ENCODE measurements at places on chromosomes 1 and 21. TPM values are rescaled to one million over a fixed set of nuclear protein-coding genes. Genes with fewer than 3 reads are reported as not detected.

Gene SPATA21
- not detected for total RNA-seq

Gene KRTAP7-1
- total RNA-seq = not detected

Gene ASCL5
- total RNA-seq = not detected

Gene DSCAM
- not detected for total RNA-seq

DNA sequence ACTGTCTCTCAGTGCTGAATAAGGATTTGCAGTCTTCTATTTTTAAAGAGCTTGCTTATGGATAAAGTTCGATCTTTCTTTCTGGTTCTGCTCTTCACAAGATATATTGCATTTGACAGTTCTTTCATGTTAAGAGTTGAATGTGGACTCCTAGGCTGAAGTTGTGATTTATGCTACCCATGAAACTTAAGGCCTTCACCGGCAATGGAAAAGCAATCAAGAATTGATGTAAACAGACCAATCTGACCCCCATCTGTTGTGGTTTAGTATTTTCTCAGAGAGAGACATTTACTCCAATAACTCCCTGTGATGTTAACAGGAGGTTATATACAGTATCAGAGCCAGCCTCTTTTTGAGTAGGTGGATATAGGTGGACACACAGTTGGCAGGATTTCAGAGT lies 165.8 kb downstream of the PAPPA2 start:
- no peaks in the 10 kb centered on the region for H3K36me3 ChIP-seq
- no peak overlapping the region for H3K4me3 ChIP-seq
- H3K4me1 ChIP-seq = peaks cover 11% of the 10 kb centered on the region
- no peak overlapping the region for H3K27ac ChIP-seq
- no peaks in the 10 kb centered on the region for H3K27me3 ChIP-seq

GRCh38 chr1:245879091-245879490 lies 628.0 kb downstream of the SMYD3 start:
- peaks cover 5% of the 10 kb centered on the region for H3K36me3 ChIP-seq
- H3K4me1 ChIP-seq = peaks cover 40% of the 10 kb centered on the region
- H3K4me3 ChIP-seq = no peak overlapping the region

GRCh38 chr1:206020393-206021007 lies 3.2 kb downstream of the CTSE start:
- no peaks in the 10 kb centered on the region for H3K4me1 ChIP-seq
- H3K4me3 ChIP-seq = no peak overlapping the region
- no peaks in the 10 kb centered on the region for H3K36me3 ChIP-seq

GRCh38 chr1:25610822-25611630 lies 5.6 kb upstream of the MAN1C1 start:
- no peak for DNase-seq
- H3K27ac ChIP-seq = no peak overlapping the region
- H3K27me3 ChIP-seq = peaks cover 68% of the 10 kb centered on the region
- H3K36me3 ChIP-seq = no peaks in the 10 kb centered on the region
- no peak overlapping the region for H3K4me3 ChIP-seq

DNA sequence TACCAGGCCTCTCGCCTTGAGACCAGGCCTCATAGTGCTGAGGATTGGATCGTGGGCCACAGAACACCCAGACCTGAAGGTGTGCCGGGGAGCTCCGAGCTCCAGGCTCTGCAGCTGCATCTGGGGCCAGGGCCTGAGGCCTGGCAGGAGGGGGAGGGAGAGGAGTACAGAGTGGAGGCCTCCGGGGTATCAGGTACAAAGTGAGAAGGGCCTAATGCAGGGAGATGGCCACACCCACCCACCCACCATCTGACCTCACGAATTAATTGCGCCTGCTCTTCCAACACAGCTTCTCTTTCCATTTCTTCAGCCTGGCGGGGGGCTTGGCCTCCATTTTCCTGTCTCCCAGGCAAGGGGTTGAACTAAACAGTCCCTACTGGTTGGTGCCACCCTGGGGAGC lies 99.4 kb upstream of the ARHGEF16 start:
- H3K27me3 ChIP-seq = peaks cover 53% of the 10 kb centered on the region
- peaks cover 9% of the 10 kb centered on the region for H3K4me1 ChIP-seq
- DNase-seq = no peak
- H3K4me3 ChIP-seq = no peak overlapping the region

DNA sequence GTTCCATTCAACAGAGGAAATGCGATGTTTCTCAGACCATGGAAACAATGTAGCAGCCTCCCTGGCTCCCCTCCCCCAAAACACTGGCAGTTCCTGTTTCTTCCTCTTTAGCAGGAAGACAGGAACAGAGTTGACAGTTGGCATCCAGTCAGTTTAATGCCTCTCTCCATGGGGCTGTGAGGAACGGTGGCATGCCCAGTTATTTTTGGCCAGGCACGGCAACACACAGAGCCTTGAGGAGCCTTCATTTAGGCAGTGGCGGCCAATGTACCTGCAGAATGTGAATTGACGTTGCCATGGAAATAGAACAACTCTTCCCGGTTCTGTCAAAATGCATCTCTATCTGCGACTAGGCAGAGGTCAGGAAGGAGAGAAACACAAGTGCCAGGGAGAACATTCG lies 330.6 kb downstream of the DSCAM start:
- no peak overlapping the region for H3K27ac ChIP-seq
- no peaks in the 10 kb centered on the region for H3K27me3 ChIP-seq
- no peak overlapping the region for H3K4me3 ChIP-seq
